ENCODE measurements at places on chromosomes 7 and 10. TPM values are rescaled to one million over a fixed set of nuclear protein-coding genes. Genes with fewer than 3 reads are reported as not detected.
A peak's percentile ranks its signal among the peaks of the same experiment; 100 is the strongest.

CC2D2B gene
- polyA plus RNA-seq, result not detected

ATOH7 gene
- 0.12 TPM for polyA plus RNA-seq

C10orf105 gene
- polyA plus RNA-seq, result not detected

ADCYAP1R1 gene
- polyA plus RNA-seq, result 0.71 TPM

EGR2 gene
- 0.47 TPM for polyA plus RNA-seq

HDAC9 gene
- polyA plus RNA-seq, result 11.6 TPM

SPDYE2B gene
- polyA plus RNA-seq, result not detected

ANXA8L1 gene
- 0.16 TPM for polyA plus RNA-seq

ACHE gene
- polyA plus RNA-seq, result 2.1 TPM

PLXNA4 gene
- 3.0 TPM for polyA plus RNA-seq

CPA4 gene
- polyA plus RNA-seq, result 243 TPM

GRCh38 chr7:116851671-116852070 lies 10.7 kb upstream of the CAPZA2 start:
- no peak overlapping the region for H3K27ac ChIP-seq
- no peaks in the 10 kb centered on the region for H3K36me3 ChIP-seq
- no peak for DNase-seq
- H3K4me1 ChIP-seq, result no peaks in the 10 kb centered on the region
- peaks cover 40% of the 10 kb centered on the region for H3K27me3 ChIP-seq

- no peak overlapping the region for H3K4me3 ChIP-seq
- peaks cover 30% of the 10 kb centered on the region for H3K4me1 ChIP-seq
- no peaks in the 10 kb centered on the region for H3K27me3 ChIP-seq
- peak overlapping the region; percentile 38 for H3K27ac ChIP-seq
These were observed 56.6 kb downstream of the GSDME start for GRCh38 chr7:24700521-24701260.

- peak overlapping the region; percentile 40 for H3K27ac ChIP-seq
- H3K4me3 ChIP-seq, result no peak overlapping the region
- H3K27me3 ChIP-seq, result no peaks in the 10 kb centered on the region
- H3K4me1 ChIP-seq, result no peaks in the 10 kb centered on the region
- no peaks in the 10 kb centered on the region for H3K36me3 ChIP-seq
These were observed 16.1 kb upstream of the LAMB4 start for GRCh38 chr7:108146070-108146842.

DNA sequence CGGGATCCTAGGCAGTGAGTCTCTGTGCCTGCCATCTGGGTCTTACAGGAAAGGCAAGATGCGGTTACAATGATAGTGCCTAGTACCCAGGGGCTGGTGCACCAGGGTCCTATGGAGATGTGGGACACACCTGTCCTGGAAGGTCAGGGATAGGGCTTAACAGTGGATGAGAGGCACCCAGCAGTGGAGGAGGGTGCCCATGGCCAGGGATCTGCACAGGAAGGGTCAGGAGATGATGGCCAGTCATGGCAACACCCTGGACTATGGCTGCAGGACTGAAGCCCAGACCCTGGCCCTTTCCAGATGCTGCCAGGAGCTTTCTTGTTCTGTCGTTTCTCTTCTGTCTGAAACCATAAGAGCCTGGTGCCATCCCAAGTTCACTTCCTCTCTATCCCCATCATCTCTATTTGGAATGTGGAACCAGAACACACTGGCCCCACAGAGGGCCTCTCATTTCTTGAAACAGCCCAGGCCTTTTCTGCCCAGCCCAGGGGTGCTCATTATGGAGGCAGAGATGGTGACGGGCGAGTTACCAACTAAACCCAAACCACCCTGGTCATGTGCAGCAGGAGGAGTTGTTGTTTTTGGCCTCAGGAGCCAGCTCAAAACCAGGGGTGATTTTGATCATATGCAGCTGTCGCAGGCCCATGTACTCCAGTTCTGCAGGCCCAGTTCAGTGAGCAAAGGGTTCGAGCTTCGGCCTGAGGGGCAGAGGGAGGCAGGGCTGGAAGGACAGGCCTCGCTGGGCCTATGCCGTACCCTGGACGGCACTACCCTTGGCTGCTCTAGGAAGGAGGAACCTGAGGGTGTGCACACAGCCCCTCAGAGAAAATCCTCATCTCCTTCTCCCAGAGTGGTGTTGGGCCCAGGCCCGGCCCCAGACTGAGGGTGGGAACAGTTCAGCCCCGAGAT lies 52.6 kb upstream of the GDF10 start:
- H3K27ac ChIP-seq, result no peak overlapping the region
- no peaks in the 10 kb centered on the region for H3K4me1 ChIP-seq
- H3K4me3 ChIP-seq, result no peak overlapping the region

DNA sequence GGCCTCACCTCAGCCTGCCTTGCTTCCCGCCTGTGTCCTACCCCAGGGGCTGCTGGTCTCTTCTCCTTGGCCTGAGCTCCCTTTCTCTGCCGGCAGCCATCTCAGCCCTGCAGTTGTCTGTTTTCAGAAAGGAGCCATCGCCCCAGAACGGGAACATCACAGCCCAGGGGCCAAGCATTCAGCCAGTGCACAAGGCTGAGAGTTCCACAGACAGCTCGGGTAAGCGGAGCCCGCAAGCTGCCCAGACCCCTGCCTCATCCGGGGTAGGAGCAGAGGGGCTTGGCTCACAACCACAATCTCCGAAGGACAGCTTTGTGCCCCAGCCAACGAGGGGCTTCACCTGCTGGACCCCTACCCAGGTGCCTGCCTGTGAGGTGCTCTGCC lies 5.3 kb upstream of the DEPP1 start:
- H3K4me1 ChIP-seq, result peaks cover 12% of the 10 kb centered on the region
- no peak for DNase-seq
- H3K27me3 ChIP-seq, result no peaks in the 10 kb centered on the region
- no peak overlapping the region for H3K27ac ChIP-seq

DNA sequence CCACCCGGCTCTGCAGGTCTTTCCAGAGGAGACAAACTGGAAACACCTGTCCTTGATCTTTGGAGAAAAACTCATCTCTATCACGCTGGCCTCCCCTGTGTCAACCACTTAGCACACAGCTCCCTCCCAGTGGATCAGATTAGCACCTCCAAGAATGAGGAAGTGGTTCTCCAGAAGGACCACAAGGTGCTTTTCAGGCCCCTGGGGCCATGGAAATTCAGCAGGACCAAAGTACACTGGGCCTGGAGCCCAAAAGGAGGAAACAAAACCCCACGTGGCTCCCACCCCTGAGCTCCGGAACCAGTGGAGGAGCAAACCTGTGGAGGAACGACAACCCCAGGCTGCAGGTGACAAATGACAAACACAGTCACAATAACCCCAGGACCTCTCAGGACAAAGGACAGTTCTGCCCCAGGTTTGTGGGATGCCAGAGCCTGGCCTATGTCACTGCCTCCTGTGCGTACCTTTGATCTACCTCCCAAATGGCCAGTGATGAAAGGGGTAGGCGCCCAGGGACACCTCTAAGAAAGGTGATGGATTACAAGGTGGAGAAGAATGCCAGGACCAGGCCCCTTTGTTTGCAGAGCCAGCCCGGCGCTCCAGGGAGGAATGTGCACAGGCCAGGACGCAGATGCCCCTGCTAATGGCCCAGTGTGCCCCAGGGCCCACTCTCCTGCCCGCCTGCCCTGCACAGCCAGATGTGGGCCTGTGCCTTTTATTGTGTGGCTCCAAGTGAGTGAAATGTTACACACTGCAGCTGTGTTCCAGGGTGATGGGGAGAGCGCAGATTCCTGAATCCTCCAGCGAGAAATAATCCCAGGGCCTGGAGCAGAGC lies 5.7 kb downstream of the TNS3 start:
- no peaks in the 10 kb centered on the region for H3K27me3 ChIP-seq
- H3K4me1 ChIP-seq, result peaks cover 55% of the 10 kb centered on the region
- peak overlapping the region; percentile 4 for H3K27ac ChIP-seq
- DNase-seq, result peak; percentile 90

DNA sequence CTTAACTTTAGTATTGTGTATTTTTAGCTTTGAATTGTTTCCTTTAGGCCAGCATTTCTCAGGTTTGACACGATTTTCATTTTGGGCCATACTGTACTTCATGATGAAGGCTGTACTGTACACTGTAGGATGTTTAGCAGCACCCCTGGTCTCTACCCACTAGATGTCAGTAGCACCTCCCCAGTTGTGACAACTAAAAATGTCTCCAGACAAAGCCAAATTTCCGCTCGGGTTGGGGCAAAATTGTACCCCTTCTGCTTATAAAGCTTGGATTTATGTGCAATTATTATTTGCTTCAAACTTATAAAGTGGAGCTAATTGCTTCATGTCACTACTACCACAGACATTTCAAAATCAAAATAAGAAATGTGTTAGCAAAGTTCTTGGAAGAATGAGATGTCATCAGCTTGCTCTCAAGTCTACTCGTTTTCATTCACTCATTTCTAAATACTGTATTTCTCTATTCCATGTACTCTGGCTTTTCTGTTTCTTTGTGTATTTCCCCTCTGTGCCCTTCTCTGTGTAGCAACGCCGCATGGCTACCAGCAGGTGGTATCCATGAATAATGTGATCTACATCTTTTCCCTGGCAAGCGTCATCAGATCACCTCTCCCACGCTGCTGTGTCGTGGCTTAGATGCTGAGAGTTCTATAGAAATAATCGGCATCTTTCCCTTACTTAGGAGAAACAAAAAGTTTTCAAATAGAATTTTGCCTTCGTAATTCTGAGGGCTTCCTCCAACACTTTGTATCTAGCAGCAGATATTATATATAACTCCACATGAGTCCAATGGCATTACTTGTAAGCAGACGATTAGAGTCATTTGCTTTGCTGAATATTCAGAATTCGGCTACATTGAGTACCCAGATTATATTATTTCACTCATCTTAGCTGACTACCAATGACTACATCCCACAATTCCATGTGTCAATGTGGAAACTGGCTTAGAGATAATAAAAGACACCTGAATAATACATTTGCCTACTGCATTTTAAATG lies 47.8 kb upstream of the CALCR start:
- DNase-seq, result peak; percentile 32
- H3K4me1 ChIP-seq, result peaks cover 3% of the 10 kb centered on the region
- H3K27ac ChIP-seq, result no peak overlapping the region
- peaks cover 5% of the 10 kb centered on the region for H3K36me3 ChIP-seq
- no peaks in the 10 kb centered on the region for H3K27me3 ChIP-seq
- H3K4me3 ChIP-seq, result no peak overlapping the region

DNA sequence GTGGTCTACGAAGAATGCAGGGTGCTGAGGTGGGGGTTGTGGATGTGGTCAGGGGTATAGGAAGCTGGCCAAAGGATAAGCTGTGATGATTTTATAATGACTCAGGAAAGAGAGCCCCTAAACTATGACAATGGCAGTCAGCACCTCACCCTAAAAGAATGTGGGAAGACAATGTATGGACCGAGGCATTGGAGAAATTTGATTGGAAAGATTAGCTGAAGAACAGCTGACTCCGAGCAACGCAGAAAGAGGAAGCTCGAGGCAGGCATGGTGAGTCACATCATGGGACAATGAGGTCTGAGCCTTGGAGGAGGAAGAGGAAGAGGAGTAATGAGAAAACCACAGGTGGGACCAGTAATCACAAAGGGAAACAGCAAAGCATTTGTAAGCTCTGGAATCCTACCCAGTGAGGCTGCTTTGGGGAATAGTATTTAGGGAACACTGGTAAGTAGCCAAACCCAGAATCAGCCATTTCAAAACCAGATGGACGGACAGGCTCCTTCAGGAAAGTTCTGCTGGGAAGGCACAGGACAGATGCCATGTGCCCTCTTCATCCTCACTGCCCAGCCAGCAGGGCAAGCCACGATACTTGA lies 295.4 kb downstream of the PRPF18 start:
- H3K27me3 ChIP-seq, result no peaks in the 10 kb centered on the region
- no peak overlapping the region for H3K27ac ChIP-seq
- H3K4me3 ChIP-seq, result no peak overlapping the region
- peaks cover 12% of the 10 kb centered on the region for H3K4me1 ChIP-seq

GRCh38 chr7:149720372-149721083 lies 52.9 kb downstream of the ZNF467 start:
- H3K36me3 ChIP-seq, result peaks cover 52% of the 10 kb centered on the region
- peaks cover 38% of the 10 kb centered on the region for H3K4me1 ChIP-seq
- H3K27me3 ChIP-seq, result no peaks in the 10 kb centered on the region
- no peak overlapping the region for H3K4me3 ChIP-seq
- peak overlapping the region; percentile 39 for H3K27ac ChIP-seq
- peak; percentile 78 for DNase-seq

DNA sequence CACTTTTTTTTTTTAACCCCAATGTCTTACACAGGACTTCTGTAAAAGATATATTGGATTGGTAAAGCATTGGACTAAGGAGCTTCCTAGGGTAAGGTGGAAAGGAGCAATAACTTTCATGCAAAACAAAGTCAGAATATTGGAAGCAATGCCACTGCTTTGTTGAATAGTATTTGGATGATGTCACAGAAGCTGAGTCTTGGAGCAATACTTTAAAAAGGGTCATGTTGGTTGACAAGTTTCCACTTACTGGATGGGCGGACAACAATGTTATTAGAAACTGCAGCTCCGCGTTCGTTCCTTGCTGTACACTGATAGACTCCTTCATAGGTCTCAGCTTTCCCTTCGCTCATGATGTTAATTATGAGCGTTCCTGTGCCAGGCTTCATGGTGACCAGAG lies 101.9 kb upstream of the LAMB4 start:
- no peaks in the 10 kb centered on the region for H3K27me3 ChIP-seq
- H3K4me3 ChIP-seq, result no peak overlapping the region
- H3K36me3 ChIP-seq, result peaks cover 21% of the 10 kb centered on the region

- no peaks in the 10 kb centered on the region for H3K4me1 ChIP-seq
- no peak overlapping the region for H3K27ac ChIP-seq
- no peaks in the 10 kb centered on the region for H3K36me3 ChIP-seq
- no peak for DNase-seq
- H3K4me3 ChIP-seq, result no peak overlapping the region
These were observed 32.1 kb downstream of the ASB4 start for GRCh38 chr7:95517870-95518269.

DNA sequence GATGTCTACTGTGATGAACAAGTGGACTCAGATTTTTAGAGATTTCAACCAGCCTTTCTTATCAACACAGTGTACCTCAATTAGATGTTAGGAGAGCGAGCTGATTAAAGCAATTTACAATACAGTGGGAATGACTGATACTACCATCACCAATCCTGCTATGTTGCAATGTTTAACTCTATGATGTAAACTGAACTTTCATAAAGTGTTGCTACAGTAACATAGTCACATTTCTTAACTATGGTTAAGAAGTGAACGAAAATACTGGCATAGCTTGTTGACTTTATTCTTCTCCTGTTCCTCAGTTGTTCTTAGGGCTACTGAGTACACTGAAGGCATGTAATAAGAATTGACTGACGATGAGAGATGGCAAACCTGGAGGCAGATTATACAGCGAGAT lies 139.8 kb downstream of the MYOF start:
- no peak overlapping the region for H3K4me3 ChIP-seq
- H3K27ac ChIP-seq, result no peak overlapping the region
- no peaks in the 10 kb centered on the region for H3K4me1 ChIP-seq

DNA sequence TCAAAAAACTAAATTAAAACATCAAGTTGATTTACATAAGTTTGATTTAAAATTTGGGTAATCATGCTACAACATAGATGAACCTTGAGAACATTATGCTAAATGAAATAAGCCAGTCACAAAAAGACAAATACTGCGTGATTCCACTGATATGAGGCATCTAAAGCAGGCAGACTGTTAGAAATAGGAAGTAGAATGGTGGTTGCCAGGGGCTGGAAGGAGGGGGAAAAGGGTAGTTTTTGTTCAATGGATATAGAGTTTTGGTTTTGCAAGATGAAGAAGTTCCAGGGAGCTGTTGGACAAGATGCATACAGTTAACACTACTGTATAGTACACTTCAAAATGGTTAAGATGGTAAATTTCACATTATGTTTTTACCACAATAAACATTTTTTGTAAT lies 45.0 kb upstream of the IFRD1 start:
- H3K27me3 ChIP-seq, result no peaks in the 10 kb centered on the region
- no peaks in the 10 kb centered on the region for H3K4me1 ChIP-seq
- DNase-seq, result no peak
- no peaks in the 10 kb centered on the region for H3K36me3 ChIP-seq
- no peak overlapping the region for H3K27ac ChIP-seq
- H3K4me3 ChIP-seq, result no peak overlapping the region

GRCh38 chr7:135672560-135673359 lies 10.4 kb downstream of the STMP1 start:
- H3K36me3 ChIP-seq, result peaks cover 22% of the 10 kb centered on the region
- H3K27me3 ChIP-seq, result no peaks in the 10 kb centered on the region
- peaks cover 30% of the 10 kb centered on the region for H3K4me1 ChIP-seq
- peak; percentile 70 for DNase-seq
- H3K27ac ChIP-seq, result peak overlapping the region; percentile 77
- H3K4me3 ChIP-seq, result no peak overlapping the region
